ENCODE measurements at places on chromosomes 7 and 10. TPM values are rescaled to one million over a fixed set of nuclear protein-coding genes. Genes with fewer than 3 reads are reported as not detected.

PALD1 gene
- 0.10 TPM for polyA plus RNA-seq

LGI1 gene
- polyA plus RNA-seq = not detected

NME8 gene
- not detected for polyA plus RNA-seq

C10orf67 gene
- polyA plus RNA-seq = 0.10 TPM

CYP2W1 gene
- polyA plus RNA-seq = not detected

HABP2 gene
- not detected for polyA plus RNA-seq

MACC1 gene
- not detected for polyA plus RNA-seq

ARL3 gene
- 8.1 TPM for polyA plus RNA-seq

OR6B1 gene
- not detected for polyA plus RNA-seq

CALML5 gene
- polyA plus RNA-seq = not detected

PAPOLB gene
- 0.02 TPM for polyA plus RNA-seq

VAX1 gene
- polyA plus RNA-seq = 0.23 TPM

RBP3 gene
- polyA plus RNA-seq = not detected

DNA sequence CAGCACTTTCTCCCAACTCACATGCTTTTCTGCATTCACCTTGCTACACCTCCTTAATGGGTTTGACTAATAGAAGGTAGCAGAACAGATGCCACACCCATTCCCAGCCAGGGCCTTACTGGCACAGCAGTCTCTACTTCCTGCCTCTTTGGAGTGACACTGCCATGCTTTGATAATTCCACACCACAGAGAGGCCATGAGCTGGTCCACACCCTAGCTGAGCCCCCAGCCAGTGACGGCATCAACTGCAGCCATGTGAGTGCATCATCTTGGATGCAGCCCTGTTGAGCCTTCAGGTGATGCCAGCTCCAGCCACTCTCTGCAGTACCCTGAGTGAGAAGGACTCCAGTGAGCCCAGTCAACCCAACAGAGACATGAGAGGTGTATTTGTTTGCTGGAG lies 27.5 kb upstream of the EZH2 start:
- DNase-seq = no peak

DNA sequence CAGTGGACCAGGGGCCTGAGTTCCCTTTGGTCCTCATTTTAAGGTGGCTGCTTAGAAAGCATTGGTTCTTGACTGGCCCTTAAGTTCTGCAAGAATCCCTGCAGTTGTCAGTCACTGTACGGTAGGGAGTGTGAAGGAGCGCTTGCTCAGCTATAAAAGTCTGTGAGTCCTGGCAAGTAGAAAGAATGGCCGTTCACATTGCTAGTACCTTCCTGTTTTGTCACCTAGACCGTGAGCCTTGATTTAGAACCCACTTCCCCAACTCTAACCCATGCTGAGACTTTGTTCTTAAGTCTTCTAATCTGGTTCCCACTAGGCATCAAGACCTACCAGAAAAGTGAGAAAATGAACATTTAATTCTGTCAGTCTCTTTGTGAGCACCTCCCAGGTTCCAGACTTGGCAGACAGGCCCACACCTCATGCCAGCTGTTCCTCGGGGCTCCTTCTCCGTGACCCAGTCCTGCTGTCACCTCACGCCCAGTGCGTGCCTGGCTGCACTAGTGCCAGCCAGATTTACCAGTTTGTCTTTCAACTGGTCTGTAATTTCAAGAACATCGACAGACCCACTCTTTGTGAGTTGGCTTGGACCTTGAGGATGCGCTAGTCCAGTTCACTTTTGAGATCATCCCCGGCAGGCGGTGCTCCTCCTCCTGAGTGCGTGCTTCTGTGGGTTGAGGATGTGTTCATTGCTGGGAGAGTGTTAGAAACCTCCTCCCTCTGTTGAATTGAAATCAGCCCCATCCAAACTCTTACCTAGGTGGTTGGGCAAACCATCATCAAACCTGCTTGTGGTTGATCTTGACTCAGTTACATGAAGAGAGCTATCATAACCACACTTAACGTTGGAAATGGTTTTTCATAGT lies 78.5 kb downstream of the SHH start:
- no peak for DNase-seq

DNA sequence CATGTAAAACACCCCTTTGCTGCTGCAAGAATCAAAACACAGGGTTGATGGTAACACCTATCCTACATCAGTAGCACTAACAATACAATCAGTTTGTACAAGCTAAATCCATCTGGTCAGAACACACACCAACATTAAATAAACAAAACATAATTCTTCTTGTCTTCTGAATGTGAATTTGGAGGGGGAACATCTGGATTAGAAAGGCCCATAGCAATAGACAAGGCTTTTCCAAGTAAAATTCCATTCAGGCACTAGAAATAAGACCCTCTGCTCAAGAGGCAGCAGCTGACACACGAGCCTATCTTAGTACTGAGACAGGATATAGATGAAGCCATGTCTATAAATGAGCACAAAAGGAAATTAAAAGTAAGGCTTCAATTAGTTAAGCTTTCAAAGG lies 839.9 kb upstream of the LRRTM3 start:
- DNase-seq = no peak

DNA sequence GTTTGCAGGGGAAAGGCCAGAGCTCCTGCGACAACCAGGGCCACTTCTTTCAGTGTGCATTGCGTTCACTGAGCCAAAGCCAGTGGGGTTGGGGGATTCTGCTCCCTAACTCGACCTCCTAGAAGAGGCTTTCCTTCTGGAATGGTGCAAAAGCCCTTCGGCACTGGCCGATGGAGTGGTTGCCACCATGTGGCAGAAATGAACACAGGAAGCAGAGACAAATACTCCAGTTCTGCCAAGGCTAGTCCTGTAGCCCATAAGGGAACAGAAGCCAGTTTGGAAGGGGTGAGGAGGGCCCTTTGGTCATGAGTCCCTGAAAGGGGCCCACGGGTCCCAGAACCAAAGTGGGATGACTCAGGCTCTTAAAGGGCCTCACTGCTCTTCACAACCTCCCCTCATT lies 29.7 kb upstream of the ACSL5 start:
- DNase-seq = no peak

- DNase-seq = no peak
These were observed 77.6 kb downstream of the RALA start for GRCh38 chr7:39700932-39701331.

- DNase-seq = no peak
These were observed 321.9 kb upstream of the NPVF start for GRCh38 chr7:25550149-25550548.

DNA sequence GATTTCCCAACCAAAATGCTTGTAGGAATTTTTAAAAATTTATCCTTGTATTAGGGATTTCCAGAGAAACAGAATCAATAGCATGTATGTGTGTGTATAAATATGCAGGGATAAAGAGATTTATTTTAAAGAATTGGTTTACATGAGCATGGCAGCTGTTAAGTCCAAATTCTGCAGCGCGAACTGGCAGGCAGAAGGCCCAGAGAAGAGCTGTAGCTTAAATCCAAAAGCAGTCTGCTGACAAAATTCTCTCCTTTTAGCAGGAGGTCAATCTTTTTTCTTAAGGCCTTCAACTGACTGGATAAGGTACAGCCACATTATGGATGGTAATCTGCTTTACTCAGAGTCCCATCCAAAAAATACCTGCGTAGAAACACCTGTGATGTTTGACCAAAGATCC lies 42.0 kb downstream of the PRR15 start:
- DNase-seq = no peak

DNA sequence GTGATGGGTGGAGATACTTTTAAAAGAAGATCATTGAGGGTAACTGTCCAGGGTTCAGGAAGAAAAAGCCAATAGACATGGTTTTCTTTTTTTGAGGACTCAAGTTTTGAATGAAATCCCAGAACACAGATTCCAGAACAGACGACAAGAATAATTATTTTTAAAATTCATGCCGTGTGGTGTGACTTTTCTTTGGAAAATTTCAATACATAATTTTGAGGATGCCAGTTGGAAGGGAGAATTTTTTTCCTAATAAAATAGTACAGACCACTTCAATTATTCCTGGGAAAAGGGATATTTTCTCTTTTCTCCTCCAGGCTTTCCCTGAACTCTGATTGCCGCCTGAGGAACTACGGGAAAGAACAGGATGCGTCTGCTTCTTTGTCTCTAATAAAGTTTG lies 951.4 kb downstream of the KCNMA1 start:
- DNase-seq = no peak

DNA sequence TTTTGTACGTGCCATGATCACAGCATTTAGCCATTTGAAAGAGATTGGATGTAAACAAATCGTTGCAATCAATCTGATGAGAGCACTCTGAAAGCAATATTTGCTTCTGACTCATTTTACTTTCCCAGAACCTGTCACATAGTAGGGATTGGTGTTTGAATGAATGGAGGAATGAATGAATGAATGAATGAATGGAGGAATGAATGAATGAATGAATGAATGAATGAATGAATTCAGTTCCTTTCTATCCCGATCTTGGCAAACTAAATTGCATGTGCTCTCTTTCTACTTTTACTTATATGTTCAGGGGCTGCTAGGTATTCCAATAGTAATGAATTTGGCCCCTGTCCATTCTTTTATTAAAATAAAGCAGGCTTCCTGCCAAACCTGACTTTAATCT lies 1091.7 kb upstream of the CELF2 start:
- DNase-seq = no peak

DNA sequence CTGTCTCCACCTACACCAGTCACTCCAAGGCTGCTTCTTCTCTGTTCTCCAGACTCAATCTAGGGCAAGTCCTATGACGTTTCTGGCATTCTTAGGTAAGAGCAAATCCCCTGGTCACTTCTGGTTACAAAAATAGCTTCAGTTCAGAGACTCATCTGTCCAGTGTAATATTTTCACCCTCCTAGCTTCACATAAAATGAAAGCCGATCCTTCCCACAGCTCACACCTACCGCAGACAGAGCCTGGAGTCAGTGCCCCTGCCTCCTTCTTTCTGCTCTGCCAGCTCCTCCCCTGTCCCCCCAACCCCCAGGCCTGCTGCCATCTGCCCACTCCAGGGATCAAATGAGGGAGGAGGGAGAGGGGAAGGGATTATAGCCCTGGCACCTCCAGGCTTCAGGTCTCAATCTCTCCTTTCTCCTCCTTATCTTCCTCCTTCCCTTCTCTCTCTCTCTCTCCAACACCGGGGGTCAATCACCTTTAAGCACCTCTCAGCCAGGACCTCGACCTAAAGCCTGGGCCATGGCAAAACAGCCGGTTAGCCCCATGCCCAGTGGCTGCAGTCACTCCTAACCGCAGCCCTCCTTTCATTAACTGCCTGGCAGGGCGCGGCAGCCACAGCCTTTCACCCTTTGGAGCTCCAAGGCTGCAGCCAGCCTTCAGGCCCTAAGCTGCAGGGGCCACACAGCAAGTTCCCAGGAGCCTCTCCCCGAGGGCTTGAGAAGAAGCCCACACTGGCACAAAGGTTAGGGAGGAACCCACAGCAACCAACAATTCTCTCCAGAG lies 292.6 kb upstream of the MGMT start:
- DNase-seq = no peak

- no peak for DNase-seq
These were observed 108.2 kb upstream of the FAM13C start for GRCh38 chr10:59470570-59470969.

DNA sequence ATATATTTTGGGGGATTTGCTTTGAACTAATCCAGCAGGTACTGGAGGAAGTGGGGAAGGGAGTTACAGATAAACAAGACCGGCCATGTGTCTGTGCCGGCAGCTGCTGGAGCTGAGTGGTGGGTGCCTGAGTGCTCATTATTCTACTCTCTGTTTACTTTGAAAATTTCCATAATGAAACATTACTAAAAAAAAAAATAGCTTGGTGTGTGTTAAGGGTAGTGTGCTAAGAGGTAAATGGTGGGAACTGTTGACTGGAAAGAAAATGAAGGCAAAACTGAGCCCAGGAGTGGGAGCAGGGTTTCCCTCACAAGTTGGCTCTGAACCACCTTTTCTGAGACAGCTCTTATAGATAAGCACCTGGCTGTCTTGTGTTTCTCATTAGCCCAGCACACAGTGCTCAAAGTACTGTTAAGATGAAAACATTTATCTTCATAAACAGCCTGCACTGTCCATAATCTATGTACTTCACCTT lies 50.6 kb downstream of the PARD3 start:
- no peak for DNase-seq

DNA sequence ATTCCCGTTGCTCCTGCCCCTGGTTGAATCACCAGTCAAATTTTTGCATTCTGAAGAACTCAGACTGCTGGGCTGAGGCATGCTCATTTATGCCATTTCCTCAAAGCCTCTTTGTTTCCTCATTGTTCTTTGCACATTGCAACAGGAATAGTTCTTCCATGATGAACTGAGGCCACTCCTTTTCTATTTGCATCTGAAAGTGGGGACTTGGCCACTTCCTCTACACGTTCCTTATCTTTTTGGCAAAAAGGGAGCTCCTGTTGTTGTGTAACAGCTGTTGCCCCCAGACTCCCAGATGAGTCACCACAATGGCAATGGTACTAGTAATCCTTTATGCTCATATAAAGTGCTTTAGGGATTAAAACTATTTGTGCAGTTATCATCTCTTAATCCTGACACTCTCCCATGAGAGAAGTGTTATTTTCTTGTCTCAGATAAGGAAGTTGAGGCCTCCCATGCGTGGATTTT lies 20.1 kb upstream of the ITPRID1 start:
- DNase-seq = no peak

DNA sequence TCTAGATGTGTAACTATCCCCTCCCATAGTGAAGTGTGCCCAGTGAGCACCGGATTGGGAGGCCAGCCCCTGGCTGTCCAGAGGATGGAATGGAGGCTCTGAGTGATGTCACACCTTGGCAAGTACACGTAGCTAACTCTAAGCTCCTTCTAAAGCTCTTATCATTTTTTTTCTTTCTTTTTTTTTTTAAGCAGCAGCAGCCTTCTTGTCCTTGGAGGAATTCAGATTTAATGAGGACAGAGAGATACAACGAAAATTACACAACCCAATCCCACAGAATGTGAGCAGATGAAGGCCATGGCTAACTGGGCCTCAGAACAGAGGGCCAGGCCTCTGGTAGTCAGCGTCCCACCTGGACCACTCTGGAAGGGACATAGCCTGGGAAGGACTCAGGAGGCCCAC lies 11.3 kb downstream of the TNS3 start:
- DNase-seq = peak; percentile 49

Measured in BJ (cell line).